Vagina (tissue), 2 donors: ENCODE measurements at places on chromosomes 13 and 19. TPM values are rescaled to one million over a fixed set of nuclear protein-coding genes. Genes with fewer than 3 reads are reported as not detected.

Gene MEIOSIN
- not detected for total RNA-seq

Gene JAK3
- total RNA-seq = 10.8 TPM

Gene FGF9
- 0.25 TPM for total RNA-seq

Gene IRGC
- total RNA-seq = not detected

Gene FFAR2
- not detected for total RNA-seq

Gene POU2F2
- 0.74 TPM for total RNA-seq

Gene HCST
- 9.1 TPM for total RNA-seq

Gene LGALS14
- total RNA-seq = not detected

Gene UQCR11
- total RNA-seq = 79.8 TPM

Gene ZNF416
- total RNA-seq = 3.9 TPM

Gene SLC25A23
- total RNA-seq = 27.5 TPM
